ENCODE measurements at places on chromosomes 16 and 17.
A peak's percentile ranks its signal among the peaks of the same experiment; 100 is the strongest.

GRCh38 chr17:43784068-43784467, 3.8 kb downstream of the CFAP97D1 start:
- no peak for DNase-seq

DNA sequence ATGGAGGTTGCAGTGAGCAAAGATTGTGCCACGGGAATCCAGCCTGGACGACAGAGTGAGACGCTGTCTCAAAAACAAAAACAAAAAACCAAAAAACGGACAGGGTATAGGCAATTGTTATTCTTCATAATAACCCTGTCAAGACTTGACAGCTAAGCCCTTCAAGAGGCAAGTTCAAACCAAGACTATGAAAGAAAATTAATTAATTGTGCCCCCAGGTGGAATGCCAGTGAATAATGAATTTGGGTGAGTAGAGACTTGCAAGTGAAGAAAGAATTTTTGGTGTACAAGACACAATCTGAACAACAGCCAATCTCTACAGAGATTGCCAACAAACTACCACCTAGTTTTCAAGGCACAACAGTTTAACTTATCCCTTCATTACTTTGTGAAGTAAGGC, 6.3 kb downstream of the RFWD3 start:
- no peak for DNase-seq

- no peak for DNase-seq
Measured at GRCh38 chr16:56277075-56277474, 85.8 kb downstream of the GNAO1 start.

- DNase-seq = no peak
Measured at GRCh38 chr17:82961366-82962162, 117.8 kb upstream of the METRNL start.

GRCh38 chr16:49653173-49653570, 202.7 kb downstream of the ZNF423 start:
- DNase-seq = no peak

DNA sequence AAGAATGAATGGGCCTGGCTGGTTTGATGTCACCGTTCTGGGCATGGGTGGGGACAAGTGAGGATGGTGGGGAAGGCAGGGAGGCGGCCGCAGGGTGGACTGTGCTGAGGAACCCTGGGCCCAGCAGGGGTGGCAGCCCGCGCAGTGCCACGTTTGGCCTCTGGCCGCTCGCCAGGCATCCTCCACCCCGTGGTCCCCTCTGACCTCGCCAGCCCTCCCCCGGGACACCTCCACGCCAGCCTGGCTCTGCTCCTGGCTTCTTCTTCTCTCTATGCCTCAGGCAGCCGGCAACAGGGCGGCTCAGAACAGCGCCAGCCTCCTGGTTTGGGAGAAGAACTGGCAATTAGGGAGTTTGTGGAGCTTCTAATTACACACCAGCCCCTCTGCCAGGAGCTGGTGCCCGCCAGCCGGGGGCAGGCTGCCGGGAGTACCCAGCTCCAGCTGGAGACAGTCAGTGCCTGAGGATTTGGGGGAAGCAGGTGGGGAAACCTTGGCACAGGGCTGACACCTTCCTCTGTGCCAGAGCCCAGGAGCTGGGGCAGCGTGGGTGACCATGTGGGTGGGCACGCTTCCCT, 6.5 kb upstream of the SERPINF1 start:
- no peak for DNase-seq

GRCh38 chr16:87948119-87948545, 3.1 kb upstream of the BANP start:
- DNase-seq = no peak

DNA sequence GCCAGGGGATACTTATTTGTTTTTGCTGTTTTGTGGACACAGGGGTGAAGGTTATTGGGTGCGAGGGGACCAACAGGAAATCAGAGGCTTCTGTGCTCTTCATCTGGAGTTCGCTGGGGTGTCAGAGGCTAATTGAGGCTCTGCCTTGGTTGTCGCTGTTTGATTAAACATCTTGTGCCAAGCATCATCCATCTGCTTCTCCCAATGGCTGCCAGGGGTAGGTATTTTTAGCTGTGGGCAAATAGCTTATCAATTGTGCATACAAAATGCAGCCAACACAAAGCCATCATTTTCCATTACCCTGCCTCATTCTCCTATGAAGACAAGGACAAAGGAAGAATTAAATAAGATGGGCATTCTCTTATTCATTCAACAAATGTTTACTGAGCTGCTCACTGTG, 27.8 kb downstream of the GPR139 start:
- no peak for DNase-seq

DNA sequence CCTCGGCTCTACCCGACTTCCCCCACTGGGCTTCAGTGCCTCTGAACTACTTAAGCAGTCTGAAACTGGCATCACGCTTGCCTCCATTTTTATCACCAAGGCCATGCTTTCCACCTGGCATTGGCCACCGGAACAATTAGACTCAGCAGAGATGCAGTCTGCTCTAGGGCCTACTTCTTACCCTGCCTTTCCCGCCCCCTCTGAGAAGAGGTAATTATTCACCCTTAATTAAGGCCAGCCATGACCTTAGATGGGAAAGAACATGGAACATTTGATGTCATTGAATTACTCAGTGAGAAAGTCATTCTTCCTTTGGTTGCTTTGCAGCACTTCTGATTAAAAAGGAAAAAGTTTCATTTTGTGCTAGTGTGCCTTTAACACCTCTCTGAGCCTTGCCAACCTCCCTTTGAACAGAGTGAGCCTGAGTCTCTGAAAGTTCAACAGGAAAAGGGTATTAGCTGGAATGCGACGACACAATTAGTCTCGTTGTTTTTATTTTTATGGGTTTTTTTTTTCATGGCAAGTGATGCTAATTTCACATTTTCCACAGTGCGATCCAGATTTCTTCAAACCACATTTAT, 60.9 kb upstream of the TNRC6A start:
- peak; percentile 2 for DNase-seq

DNA sequence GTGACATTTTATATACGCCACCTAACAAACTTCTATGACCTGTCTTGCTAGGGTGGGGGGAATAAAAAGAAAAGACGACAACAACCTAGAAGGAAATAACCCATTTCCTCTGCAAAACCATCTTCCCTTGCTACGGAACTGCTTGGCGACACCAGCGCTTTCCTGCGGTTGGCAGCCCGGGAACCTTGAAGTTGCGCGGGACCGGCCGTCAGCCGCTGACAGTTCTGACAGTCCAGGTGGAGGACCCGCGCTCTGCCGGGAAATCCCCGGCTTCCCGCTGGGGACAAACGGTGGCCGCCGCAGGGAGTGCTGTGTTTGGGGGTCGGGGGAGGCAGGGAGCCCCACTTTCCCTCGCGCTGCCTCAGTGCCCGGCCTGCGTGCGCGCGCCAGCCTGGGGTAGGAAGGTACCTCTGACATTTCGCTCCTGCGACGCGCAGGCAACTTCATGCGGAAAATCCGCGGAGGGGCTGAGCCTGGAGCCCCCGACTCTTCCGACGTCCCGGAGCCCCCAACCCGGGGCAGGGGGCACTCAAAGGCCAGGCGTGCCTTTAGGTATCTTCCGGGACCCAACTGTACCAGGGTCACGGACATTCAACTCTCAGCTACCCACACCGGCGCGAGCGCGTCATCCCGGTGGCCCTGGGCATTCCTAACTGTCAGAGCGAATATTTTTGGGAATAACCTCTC, 516 bp downstream of the SLC16A6 start:
- peak; percentile 52 for DNase-seq

DNA sequence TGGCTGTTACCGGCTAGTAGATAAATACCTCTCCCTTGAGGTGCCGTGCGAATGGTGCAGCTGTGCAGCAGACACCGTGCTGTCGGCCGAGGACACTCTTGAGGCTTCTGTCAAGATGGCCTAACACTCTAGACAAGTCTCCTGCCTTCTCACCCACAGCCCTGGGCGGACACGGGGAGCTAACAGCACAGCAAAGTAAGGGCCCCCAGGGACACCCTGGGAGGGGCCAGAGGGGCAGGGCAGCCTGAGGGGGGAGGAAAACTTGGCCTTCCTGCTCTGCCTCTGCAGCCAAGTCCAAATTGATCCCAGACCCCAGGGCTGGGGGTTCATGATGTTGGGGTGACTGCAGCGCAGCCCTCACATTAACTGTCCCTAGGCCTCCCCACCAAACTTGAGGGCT, 210.2 kb downstream of the RPTOR start:
- DNase-seq = no peak

DNA sequence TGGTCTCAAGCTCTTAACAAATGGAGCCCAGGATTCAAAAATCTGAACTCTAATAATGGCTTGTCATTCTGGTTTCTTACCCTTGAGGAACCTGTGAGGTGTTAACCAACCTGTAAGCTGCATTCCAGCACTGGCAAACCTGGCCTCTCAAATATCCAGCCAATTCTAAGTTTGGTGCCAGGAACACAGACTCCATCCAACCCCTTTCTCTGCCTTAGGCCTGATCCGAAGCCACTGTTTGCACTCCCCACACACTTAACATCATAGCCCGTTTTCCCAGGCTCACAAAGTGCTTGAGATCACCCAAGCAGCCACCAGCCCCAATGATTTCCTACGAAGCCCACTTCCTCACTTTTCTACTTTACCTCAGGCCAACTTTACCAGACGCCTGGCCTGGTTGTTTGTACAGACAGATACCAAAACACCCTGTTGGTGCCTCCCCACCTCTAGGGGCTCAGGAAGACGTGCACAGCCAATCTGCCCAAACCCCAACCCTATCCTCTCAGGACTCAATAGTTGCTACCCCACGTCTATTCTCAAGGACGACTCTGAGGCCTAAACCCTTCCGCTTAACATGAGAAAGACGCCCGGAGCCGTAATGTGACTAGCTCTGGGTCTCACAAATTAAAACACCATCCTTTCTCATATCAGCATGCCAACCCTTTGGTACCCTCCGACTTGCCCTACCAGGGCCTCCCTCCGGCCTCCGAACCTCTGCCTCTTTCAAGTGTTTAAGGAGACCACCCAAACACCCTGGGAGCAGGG, 3.2 kb upstream of the PER1 start:
- DNase-seq = no peak

DNA sequence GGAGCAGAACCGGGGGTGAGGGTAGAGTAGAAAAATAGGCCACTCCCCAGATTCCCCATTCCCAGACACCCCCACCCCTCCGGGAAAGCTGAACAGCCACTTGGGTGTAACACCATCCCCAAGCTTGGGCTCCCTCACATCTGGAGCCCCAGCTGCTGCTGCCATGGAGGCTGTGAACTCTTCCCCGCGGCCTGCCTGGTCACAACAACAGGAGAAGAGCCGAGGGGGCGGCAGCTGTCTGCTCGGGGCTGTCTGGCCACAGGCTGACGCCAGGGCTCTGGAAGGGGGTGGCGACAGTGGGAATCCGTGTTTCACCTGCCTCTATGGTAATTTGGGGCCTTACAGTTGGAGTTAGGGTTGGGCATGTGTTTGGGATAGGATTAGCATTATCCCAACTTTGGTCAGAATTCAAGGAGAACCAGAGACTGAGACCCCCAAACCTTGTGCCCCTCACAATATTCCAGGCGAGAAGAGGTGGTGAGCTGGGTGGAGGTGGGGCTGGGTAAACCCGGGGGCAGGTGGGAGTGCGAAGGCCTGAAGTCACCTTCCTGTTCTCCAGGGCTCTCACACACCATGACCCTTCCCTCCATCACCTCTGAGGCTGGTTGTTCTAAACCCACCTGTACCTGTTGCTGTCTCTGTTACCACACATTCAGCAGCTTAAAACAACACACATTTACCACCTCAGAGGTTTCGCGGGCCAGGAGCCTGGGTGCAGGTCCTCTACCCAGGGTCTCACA, 29.7 kb upstream of the NXPH3 start:
- no peak for DNase-seq

- no peak for DNase-seq
Measured at GRCh38 chr17:12536021-12536420, 129.7 kb upstream of the MYOCD start.

DNA sequence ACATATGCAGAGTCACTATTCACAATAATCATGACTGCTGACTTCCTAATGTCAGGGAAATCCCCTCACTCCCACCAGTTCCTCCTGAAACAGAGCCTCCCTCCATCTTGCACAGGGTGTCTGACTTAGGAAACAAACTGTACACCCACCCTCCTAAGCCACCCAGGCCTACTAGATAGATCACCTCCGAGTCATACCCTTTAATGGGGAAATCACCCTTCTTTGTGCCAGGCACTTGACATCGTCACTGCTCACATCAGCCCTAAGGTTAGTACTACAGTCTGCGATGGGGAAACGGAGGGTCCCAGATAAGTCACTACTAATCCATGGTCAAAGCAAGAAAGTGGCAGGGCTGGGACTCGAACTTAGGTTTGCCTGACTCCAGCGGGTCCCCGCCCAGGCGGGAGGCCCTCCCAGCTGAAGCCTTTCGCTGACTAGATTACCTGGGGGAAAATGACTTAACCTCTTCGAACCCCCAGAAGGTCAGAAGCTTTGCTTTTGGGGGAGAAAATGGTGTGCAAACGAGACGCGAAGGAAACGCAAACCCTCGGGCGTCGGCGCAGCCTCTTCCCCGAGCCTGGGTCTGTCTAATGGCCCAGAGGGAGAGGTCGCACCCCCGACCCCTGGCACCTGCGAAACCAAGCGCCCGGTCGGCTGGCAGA, 3.4 kb upstream of the MLLT6 start:
- DNase-seq = peak; percentile 64

- DNase-seq = no peak
Measured at GRCh38 chr17:67647482-67647881, 70.3 kb upstream of the NOL11 start.

DNA sequence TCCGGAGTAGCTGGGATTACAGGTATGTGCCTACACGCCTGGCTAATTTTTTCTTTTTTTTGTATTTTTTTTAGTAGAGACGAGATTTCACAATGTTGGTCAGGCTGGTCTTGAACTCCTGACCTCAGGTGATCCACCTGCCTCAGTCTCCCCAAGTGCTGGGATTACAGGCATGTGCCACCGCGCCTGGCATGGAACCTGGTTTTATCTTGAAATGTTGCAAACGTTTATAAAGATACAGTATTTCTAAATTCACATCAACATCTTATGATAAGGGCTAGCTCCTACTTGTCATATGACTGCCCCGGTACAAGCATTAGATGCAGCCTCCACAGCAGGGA, 1.5 kb upstream of the IST1 start:
- DNase-seq = no peak

DNA sequence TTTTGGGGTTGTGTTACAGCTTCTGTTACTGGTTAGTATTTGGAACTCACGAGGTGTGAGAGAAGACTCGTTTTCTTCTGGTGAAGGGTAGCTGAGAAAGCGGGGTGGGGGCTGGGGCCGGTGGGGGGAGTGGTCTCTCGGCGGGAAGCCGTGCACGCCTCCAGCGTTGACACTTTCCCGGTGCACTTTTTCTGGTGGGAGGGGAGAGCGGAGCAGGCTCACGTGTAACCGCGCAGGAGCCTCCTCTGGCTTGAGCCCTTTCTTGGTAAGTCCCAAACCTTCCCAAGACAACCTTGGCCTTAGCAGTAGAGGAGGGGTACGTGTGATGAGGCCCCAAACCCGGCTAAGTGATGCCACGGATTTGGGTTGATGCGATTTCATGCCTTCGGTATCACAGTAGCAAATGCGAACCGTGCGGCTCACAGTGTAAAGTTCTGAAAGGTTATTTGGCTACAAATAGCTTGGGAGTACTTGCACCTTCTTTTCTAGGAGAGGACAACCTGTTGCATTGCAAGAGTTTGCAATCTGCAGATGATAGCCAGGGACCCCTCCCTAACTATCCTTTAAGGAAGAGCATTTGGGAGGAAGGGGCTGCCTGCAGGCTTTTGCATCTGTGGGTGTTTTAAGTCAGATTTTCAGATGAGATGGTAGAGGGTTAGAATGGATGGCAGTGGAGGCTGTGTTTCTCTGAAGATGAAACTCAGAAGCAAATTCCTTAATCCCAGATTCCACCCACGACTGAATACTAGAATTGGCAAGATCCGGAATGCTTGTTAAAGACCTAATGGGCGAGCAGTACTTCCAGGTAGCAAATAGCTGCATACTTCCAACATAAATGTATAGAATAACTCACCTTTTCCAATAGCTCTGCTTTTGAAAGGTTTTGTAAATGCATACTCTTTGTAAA, 1.5 kb downstream of the HLF start:
- DNase-seq = no peak

- no peak for DNase-seq
Measured at GRCh38 chr17:74608511-74608910, 15.0 kb downstream of the CD300E start.

Measured in activated T-helper 1 cell treated with anti-CD3 and anti-CD28 coated beads, Interleukin-2, amount 50 U/mL, for 16 hours (primary cell).